ENCODE measurements at places on chromosomes 6 and 20.

DNA sequence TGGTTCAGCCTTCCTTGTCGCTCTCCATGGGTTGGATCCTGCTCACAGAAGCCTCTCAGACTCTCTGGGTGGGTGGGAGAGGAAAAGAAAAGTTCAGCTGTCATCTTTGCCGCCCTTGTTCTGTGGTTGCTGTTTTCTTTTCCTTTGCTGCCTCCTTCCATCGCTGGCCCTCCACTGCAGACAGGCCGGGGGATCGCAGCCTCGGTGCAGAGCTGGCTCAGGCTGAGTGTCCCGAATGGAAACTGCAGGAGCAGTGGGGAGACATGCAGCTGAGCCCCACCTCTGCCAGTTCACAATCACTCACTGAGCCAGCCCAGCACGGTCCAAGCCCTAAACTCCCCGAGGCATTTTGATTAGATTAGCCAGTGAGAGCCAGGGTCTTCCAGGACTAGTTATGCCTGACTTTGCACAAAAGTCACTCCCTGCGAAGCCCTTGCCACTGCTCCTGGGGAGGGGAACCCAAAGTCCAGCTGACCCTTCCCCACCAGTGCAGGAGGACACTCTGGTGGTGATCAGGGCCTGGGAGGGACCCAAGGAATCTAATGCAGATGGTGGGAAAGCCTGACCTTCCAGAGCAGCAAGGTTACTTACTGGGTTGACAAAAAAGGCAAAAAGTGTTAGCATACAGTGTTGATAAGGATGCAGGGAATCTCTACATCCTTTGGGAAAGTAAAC is 14.0 kb downstream of the NRN1 start:
- DNase-seq, result no peak

DNA sequence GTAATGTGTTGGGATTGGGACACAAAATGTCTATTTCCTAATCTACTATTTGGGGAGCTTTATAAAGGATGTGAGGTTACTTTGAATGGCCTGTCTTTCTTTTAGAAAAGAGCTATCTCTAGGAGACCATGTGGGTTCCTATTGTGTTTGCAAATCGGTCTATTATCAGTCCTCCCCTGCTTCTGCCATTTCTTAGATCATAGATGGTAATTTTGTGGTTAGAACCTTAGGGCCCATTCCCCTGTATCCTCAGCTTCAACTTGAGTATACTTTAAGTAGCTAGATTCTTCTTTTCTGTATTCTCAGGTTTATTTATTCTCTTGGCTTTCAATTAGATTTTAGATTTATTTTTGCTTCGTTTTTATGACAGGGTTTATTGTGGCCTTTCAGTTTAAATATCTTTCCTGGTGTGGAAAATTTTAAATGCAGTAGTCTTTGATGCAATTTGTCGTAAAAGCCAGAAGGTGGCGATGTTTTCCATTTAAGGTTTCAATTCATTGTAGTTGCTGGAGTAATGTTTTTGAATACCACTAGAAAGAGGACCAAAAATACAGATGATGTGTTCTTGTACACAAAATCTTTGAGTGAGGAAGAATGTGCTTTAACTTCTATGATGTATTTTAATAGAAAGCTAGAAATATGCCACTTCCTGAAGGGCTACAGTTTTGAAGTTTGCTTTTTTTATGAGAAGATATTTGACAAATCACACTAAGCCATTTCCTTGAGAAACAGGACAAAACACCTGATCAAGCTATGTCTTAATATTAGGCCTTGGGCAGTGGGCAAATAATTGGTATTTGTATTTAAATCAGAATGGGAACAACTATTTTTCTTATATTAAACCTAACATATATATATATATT is 20.3 kb downstream of the TBPL1 start:
- no peak for DNase-seq

DNA sequence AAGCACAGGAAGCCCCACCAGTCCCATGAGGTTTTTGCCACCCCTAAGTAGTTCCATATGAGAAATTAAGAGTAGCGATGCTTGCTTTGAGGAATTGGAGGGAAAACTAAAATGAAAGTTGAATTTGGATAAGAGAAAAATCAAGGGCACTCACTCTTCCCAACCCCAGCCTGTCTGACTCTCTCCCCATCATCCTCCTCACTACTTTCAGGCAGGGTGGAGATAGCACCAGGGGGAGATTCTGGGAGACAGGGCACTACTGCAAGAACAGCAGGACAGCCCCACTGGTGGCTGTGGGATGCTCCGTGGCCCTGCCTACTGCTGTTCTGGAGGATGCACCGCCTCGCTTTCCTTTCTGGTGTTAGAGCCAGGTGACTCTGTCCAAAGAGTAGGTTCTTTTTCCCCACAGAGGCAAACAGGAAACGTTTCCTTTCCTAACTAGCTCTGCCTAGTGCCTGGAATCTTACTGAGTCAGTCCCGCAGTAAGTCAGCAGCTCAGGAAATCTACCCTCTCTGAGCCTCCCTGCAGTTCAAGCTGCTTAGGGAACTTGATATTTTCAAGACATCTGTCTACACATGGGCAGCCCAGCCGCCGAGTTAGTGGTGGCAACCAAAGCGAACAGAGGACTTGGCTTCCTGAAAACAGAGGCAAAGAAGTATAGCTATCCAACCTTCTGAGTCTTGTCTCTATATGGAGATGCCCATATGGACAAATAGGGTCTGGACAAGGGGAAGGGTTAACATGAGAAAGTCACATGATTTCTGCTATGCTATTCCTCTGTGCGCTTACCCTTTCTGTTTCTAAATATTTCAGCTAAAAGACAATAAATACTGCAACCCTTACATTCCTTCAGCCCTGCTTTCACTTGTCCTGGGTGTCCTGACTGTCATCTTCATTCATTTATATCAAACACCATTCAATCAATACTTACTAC is 11.4 kb downstream of the HLA-E start:
- DNase-seq, result peak; percentile 43

DNA sequence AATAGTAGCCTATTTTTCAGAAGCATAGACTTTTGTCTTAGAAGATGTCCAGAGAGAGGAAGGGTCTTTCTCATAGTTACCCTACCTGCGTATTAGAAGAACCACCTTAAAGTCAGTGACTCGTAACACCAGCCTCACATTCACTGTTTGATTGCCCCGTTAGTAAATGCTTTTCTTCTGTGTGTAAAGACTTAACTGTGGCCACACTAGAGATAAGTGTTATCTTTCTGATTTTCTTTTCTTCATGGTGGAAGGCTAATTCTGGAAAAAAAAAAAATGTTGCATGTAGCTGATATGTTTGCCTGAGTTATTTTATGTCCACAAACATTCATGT is 83.9 kb downstream of the SAMD3 start:
- DNase-seq, result no peak

- DNase-seq, result no peak
These were observed 212.3 kb downstream of the TFAP2A start for GRCh38 chr6:10202581-10202980.

DNA sequence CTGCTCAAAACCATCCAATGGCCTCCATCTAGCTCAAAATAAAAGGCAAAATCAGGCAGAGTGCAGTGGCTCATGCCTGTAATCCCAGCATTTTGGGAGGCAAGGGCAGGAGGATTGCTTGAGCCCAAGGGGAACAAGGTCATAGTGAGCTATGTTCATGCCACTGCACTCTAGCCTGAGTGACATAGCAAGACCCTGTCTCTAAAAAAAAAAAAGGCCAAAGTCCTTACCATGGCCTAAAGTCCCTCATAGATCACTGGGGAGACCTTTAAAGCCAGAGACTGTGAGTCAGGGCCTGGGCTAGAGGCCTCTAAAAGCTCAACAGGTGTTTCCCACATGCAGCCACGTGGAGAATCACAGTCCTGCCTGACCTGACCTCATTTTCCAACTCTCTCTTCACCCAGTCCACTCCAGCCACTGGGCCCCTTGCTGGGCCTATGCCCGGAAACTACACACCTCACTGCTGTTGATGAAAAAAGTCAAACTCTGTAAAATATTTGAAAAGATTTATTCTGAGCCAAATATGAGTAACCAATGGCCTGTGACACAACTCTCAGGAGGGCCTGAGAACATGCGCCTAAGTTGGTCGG is 28.2 kb upstream of the TAB2 start:
- DNase-seq, result no peak

DNA sequence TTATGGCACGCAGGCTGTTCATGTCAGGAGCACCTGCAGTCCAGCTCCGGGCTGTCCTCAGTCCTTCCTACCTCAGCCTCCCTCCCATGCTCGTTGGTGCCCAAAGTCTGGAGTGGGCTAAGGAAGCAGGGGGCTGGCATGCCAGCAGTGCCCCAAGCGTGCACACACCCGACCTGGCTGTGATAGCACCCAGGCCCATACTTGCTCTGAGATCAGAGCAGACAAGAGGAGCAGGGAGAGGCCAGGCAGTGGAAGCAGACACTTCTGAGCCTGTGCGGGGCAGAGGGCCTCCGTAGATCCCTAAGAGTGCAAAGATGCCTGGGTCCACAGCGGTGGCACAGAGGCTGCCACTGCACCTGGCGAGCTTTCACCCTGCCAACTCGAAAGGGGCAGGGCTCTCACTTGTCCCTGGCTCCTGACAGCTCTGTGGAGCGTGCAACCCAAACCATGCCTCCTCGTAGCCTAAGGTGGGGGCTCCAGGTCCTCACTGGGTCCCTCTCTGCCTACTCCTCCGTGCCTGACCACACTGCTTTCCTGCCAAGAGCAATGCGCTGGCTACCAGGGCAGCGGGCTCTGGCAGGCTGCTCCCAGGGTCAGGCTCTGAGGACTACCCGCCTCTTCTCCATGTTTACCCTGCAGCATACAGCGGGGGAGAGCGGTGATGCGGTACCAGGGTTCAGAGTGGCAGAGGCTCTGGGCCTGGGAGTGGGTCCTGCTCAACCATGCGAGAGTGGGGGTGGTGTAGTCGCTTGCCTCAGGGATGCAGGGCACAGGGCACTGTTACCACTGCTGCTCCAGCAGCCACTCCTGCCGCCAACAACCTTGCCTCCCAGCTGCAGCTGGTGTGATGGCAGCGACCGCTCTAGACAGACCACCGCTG is 59.5 kb downstream of the MANEA start:
- no peak for DNase-seq

- no peak for DNase-seq
These were observed 120.5 kb downstream of the RTN4IP1 start for GRCh38 chr6:106508834-106509233.

- DNase-seq, result no peak
These were observed 53.5 kb downstream of the LINC00237 start for GRCh38 chr20:21052686-21053001.

DNA sequence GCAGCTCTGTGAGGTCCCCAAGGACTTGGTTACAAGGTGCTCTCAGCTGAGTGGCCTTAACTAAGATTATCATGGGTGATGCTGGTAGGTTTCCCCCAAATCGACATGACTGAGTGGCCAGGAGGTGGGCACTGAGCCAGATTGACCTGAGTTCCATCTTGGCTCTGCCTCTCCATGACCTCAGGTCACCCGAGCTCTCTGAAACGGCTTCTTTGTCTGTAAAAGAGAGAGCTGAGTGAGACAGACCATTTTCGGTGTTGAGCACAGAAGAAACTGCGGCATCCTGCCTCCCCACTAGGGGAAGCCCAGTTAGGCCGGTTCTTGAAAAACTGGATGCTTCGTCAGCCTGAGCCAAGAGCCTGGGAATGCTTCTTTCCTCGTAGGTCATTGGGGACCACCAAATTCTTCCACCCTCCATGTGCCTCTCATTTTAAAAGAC is 14.1 kb upstream of the STX16 start:
- DNase-seq, result no peak

DNA sequence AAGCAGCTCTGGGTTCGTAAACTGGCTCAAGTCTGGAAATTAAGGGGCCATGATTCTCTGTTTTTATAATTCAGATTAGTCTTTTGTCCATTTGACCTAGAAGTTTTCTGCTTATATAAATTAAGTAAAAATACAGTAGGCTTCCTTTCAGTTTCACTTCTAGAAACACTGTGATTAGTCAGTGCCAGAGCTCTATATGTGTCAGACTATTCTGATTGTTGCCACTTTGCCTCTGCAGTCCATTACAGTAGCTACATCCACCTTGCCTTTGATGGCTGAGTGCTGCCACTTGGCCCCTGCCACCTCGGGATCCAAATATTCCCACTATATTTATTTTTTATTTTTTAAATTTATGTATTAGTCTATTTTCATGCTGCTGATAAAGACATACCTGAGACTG is 7.9 kb downstream of the ZC2HC1B start:
- no peak for DNase-seq

- no peak for DNase-seq
These were observed 1.7 kb downstream of the AFDN start for GRCh38 chr6:167828325-167828956.

DNA sequence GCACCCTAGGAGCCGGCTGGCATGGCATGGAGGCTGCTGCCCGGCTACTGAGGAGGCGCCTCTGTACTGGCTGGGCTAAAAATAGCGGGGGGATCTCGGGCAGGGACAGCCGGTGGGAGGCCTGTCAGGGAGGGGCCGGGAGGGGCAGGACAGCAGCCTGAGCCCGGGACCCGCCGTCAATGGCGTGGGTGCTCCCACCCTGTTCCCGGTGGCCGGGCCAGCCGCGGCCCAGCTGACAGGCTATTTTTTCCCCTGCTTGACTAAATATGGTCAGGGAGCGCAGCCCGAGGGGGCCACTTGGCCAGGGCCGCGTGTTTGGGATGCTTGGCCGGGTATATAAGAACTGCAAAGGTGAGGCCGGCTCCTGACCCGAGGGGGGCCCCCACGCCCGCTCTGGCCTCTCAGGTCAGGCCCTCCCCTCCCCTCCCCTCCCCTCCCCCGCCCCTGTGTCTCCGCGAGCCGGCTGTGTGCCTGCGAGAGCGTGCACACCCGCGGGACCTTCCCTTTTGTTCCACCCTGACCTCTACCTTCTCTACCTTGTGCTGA is 74.4 kb upstream of the GATA5 start:
- DNase-seq, result no peak

GRCh38 chr20:59250293-59250692 is 50.1 kb upstream of the EDN3 start:
- DNase-seq, result no peak

DNA sequence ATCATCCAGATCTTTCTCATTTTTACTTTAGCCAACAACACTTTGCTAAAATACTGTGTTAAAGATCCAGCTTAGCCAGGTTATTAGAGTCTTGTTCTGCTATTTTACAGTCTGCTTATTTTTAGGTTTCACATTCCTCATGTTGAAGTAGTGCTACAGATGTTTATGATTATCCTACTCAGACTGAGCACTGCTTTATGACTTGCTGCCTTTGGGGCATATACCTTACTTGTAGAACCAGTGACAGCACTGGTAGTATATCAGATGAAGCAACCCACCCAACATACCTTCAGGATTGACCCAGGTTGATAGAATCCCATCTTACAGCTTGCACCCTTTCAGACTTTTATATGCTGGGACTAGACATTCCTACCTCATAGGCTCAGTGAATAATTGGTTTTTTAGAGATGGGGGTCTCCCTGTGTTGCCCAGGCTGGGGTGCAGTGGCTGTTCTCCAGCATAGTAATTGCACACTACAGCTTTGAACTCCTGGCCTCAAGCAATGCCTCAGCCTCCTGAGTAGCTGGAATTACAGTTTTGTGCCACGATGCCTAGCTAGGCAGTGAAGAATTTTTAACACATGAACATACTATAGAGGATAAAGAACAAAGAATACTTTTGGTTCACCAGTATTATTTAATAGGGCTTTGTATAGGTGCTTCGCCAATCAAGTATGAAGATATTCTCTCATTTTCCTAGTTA is 63.8 kb upstream of the DYNLRB1 start:
- DNase-seq, result no peak
